Tongue (tissue), 3 donors: ENCODE measurements at places on chromosomes 1 and 21. TPM values are rescaled to one million over a fixed set of nuclear protein-coding genes. Genes with fewer than 3 reads are reported as not detected.

DNA sequence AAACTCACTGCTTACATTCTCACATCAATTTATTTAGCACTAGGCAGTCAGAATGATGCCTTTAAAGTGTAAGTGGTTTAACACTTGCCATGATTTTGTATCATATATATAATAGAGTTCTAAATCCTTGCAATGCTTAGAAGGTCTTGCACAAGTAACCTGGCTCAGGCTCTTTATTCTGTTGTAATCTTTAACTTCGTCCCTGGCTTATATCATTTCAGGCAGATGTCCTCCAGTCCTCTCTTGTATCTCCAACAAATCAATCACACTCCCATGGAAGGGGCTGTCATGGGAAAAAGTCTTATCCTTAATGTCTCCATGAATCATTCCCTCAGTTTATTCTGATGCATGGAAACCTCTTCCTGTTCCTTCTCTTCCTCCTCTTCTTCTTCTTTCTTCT is 841.6 kb upstream of the B3GALT2 start:
- DNase-seq: peak; percentile 16

- peak; percentile 70 for DNase-seq
Measured at GRCh38 chr1:89523572-89524368, 859 bp upstream of the LRRC8B start.

DNA sequence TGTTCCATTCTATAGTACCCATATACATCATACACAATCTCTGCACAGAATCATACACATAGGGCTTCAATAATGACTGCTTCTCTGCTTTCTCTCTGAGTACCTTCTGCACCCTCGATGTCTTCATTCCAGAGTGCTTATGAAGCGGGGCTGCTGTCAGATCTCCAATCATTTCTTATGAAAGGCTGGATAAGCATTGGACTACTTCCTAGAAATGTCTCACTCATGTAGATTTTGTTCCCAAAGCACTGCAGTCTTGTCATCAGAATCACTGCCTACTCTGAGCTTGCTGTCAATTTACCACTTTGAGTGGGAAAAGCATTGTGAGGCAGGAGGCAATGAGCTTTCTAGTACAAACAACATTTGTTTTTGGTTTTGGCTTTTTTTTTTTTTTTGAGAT is 179.0 kb downstream of the SLC35F3 start:
- DNase-seq: no peak

DNA sequence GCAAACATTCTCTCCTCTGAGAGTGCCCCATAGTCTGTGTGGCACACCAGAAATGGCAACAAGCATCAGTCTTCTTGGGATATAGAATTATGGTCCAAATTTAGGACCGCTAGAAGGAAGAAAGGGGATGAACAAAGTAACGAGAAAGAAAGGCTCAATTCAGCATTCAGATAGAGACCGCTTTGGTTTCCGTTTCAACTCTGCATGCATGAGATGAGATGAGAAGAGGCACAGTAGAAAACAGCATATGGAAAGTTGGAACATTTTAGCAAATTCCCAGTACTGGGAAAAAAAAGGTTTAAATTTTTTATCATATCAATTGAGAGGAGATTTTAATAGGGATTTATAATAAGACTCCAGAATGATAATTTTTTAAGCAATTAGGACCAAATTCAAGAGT is 595.5 kb upstream of the CHRM3 start:
- no peak for DNase-seq

- no peak for DNase-seq
Measured at GRCh38 chr1:81340239-81340638, 460.5 kb upstream of the ADGRL2 start.

RNU1-3 gene
- total RNA-seq: under 0.01 TPM

MIXL1 gene
- not detected for total RNA-seq
